ENCODE measurements at places on chromosomes 1 and 21.

GRCh38 chr21:42440187-42440792 lies 36.6 kb downstream of the UBASH3A start:
- no peak for DNase-seq
- peaks cover 87% of the 10 kb centered on the region for H3K36me3 ChIP-seq
- peak overlapping the region; percentile 92 for H3K27ac ChIP-seq
- H3K4me3 ChIP-seq = peak overlapping the region; percentile 69

- H3K36me3 ChIP-seq = no peaks in the 10 kb centered on the region
- H3K27me3 ChIP-seq = peaks cover 4% of the 10 kb centered on the region
- H3K27ac ChIP-seq = no peak overlapping the region
Measured at GRCh38 chr1:52192436-52192835, 50.5 kb downstream of the ZFYVE9 start.

DNA sequence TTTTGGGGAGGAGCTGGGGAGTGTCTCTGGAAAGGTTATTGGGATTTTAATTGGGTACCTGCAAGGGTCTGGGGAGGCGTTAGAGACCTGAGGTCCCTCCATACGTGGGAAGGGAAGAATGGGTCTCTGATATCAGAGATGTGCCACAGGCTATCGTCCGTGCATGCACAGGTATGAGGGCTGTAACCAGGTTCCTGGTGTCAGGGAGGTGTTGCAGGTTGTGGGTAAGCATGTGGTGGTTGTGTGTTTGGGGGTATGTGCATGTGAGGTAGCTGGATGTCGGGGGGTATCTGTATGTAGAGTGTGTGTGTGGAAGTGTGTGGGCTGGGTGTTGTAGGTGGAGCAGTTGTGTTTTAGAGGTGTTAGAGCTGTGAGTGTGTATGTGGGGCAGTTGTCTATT lies 8.3 kb downstream of the AHDC1 start:
- H3K4me3 ChIP-seq = no peak overlapping the region
- peaks cover 25% of the 10 kb centered on the region for H3K4me1 ChIP-seq
- no peaks in the 10 kb centered on the region for H3K27me3 ChIP-seq
- peak; percentile 61 for DNase-seq
- no peak overlapping the region for H3K27ac ChIP-seq
- H3K36me3 ChIP-seq = peaks cover 2% of the 10 kb centered on the region

DNA sequence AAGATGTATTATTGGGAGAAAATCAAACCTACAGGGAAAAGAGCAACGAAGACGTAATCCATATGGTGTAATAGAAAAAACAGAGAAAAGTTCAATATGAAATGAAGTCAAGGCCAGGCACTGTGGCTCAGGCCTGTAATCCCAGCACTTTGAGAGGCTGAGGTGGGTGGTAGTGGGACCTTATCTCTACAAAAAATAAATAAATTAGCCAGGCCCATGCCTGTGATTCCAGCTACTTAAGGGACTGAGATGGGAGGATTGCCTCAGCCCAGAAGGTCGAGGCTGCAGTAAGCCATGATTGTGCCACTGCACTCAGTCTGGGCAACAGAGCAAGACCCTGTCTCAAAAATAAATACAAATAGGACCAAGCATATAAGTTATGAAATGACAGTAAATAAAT lies 11.4 kb downstream of the DESI2 start:
- peaks cover 20% of the 10 kb centered on the region for H3K36me3 ChIP-seq
- H3K27me3 ChIP-seq = no peaks in the 10 kb centered on the region
- peaks cover 5% of the 10 kb centered on the region for H3K4me1 ChIP-seq
- no peak overlapping the region for H3K4me3 ChIP-seq
- no peak for DNase-seq
- H3K27ac ChIP-seq = no peak overlapping the region

DNA sequence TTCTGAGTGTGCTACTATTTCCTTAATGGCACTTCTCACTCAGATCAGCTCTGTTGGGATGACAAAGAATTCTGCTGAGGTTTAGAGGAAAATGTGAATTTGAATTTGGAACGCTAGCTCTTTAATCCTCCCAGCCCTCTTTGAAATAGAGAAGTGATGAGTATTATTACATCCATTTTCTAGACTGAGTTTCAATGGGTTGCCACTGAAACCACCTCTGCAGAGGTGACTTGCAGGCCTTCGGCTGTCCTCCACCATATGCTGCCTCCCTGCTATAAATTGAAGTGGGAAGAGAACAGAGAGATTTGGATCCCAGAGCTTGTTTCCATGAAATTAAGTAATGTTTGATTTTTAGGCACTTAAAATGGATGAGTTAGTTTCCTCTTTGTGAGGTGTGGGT lies 363.2 kb upstream of the SNX7 start:
- no peak overlapping the region for H3K27ac ChIP-seq
- H3K4me1 ChIP-seq = no peaks in the 10 kb centered on the region
- no peak for DNase-seq

DNA sequence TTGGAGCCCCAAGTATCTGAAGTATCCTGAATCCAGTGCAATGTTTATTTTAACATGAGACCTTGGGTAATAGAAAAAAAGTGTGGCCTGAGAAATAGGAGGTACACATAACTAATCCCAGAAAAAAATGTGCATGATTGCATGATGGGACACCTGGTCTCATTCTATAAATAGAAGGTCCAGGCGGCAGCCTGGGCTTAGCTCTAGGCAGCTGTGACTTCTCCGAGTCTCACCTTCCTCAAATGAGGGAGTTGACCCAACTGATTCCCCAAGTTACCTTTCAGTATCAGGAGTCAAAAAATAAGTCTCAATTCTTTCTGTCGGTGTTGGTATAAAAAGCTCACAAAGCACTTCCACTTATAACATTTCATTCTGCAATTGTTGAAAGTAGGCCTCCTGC lies 65.9 kb upstream of the CCDC190 start:
- no peak for DNase-seq

DNA sequence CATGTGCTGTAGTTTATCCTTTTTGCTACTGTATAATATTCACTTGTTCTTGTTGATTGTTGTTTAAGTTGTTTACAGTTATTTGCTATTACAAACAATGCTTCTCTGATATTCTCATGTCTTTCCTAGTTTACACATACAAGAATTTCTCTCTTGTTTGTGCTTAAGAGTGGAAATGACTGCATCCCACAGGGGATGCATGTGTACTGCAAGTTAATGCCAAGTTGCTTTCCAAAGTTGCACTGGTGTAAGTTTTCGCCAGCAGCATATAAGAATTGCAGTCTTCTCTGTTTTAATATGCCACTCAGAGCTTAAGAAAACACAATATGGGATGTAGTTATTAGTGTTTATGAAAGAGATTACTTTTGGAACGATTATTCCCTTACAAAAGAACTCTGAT lies 97.7 kb downstream of the NEK7 start:
- H3K27me3 ChIP-seq = no peaks in the 10 kb centered on the region
- peaks cover 20% of the 10 kb centered on the region for H3K36me3 ChIP-seq
- no peak for DNase-seq

DNA sequence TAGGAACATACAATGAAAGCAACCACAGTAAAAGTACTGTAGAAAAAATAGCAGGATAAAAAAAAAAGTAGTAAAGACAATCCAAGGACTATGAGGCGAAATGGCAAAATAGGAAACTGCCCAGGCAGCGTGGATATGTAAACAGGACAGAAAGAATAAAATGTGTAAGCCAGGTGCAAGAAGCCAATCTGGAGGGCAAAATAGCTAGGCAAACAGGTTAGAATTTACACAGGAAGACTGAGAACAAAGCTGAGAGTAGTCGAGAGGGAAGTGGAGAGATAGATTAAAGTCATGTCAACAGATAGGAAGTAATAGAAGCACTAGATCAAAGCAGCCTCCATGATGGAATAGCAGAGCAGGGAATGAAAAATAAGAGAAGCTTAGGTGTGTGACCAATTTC lies 124.2 kb upstream of the B3GALT2 start:
- H3K36me3 ChIP-seq = no peaks in the 10 kb centered on the region
- H3K27ac ChIP-seq = no peak overlapping the region
- H3K4me3 ChIP-seq = no peak overlapping the region
- H3K27me3 ChIP-seq = peaks cover 3% of the 10 kb centered on the region
- H3K4me1 ChIP-seq = peaks cover 13% of the 10 kb centered on the region
- DNase-seq = no peak

- H3K36me3 ChIP-seq = no peaks in the 10 kb centered on the region
- H3K27me3 ChIP-seq = peaks cover 22% of the 10 kb centered on the region
- peak; percentile 38 for DNase-seq
- no peak overlapping the region for H3K27ac ChIP-seq
Measured at GRCh38 chr1:201228011-201228983, 37.7 kb downstream of the IGFN1 start.
